Gastrocnemius medialis (tissue), 4 donors: ENCODE measurements at places on chromosomes 6 and 20. TPM values are rescaled to one million over a fixed set of nuclear protein-coding genes. Genes with fewer than 3 reads are reported as not detected.

GRCh38 chr20:46031701-46032254 is 2.8 kb downstream of the SLC12A5 start:
- no peak for DNase-seq

DNA sequence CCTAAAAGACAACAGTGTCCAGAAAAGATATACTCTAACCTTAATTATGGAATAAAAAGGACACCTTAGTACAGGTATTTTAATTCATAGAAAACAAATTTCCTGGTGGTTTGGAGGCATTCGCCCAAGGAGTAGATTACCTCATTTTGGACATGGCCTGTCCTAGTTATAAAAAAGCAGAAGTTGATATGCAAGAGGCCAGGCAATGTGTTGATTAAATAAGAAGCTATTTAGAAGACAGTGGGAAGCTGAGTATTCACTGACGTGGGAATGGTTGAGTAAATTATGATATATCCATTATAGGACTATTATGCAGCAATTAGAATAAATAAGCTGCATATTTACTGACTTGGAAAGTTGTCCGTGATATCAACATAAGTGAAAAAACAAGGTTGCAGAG is 314.9 kb downstream of the ALDH8A1 start:
- DNase-seq, result no peak

GRCh38 chr20:38426006-38426897 is 8.9 kb downstream of the SNHG17 start:
- no peak for DNase-seq

DNA sequence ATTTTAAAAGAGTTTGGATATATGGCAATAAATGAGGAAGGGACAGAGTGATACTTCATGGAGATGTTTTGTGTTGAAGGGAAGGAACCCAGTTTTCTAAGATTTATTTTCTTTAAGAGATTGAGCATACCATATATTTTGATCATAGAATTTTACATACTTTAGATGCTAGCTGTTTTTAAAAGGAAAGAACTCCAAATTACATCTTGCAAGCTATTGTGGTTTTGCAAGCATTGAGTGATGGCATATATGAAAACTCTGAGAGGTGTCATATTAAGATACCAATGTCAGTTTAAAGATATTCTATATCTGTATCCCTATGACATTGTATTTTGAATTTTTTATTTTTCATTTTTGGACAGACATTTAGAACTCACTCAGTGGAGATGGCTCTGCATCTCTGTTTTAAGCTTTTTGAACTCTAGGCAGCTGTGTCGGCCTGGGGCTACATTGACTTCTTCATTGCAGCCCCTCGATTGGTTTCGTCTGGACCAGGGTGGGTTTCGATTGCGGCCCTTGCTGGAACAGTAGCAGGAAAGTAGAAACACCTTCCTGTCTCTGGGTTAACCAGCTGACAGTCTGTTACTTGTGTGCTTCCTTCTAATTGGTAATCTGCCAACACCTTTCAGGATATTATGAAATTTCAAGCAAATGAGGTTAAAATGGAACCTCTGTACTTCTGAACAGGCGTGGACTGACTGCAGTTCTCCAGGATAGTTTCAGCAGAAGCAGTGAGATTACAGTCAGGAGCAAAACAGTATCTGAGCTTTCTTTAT is 14.0 kb downstream of the IGF2R start:
- DNase-seq, result no peak

- DNase-seq, result no peak
These were observed 110.8 kb downstream of the TNFAIP3 start for GRCh38 chr6:137977814-137978213.

The BPI gene
- not detected for total RNA-seq

The TMEM74B gene
- 0.42 TPM for total RNA-seq

DNA sequence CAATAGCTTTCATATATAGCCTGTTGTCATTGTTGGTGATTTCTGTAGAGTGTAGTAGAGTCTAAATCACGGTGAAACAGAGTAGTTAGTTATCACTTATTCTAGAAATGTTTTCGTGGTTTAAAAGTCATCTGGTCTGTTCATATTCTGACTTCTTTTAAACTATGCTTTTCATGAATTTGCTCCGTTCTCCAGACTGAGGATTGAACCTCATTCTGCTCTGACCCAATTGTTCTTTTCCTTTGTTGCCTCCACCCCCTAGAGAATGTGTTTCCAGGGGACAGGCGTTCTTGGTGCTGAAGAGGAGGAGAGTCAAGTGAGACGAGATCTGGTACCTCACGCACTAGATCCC is 748 bp upstream of the ZNF292 start:
- DNase-seq, result no peak

GRCh38 chr6:151070631-151071051 is 169.1 kb upstream of the AKAP12 start:
- DNase-seq, result no peak

DNA sequence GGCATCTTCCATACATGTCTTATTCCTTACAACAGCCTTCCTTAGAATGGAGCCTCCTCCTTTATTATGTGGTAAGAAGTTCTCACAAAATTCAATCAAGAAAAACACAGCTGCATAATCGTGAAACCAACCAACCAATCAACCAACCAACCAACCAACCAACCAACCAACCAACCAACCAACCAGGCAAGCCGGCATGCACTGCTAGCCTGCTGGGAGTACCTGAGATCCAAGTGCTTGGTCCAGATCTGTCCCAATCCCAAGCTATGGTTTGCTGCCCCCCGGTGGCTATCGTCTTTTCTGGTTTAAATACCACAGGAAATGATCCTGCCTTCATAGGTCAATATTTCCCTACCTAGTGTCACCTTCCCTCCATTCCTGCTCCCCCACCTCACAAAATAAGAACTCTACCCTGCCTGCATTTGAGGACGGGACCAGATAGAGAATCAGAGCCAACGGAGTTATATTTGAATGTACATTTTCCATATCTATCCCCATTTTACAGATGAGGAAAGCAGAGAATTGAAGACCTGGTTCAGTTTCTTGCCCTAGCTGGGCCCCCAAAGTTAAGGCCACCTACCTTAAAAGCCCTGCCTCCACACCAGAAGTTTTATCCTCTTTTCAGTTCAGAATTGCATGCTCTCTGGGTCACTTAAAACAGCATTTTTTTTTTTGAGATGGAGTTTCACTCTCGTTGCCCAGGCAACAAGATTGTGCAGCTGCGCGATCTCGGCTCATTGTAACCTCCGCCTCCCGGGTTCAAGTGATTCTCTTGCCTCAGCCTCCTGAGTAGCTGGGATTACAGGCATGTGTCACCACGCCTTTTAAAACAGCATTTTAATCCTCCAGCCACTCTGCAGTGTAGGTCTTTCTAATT is 27.1 kb downstream of the RAB44 start:
- peak; percentile 39 for DNase-seq

The GGTLC1 gene
- total RNA-seq, result not detected

- DNase-seq, result no peak
These were observed 172.2 kb downstream of the AIG1 start for GRCh38 chr6:143232849-143233248.

The AIF1 gene
- total RNA-seq, result 11.0 TPM
